ENCODE measurements at places on chromosomes 6 and 20.
A peak's percentile ranks its signal among the peaks of the same experiment; 100 is the strongest.

DNA sequence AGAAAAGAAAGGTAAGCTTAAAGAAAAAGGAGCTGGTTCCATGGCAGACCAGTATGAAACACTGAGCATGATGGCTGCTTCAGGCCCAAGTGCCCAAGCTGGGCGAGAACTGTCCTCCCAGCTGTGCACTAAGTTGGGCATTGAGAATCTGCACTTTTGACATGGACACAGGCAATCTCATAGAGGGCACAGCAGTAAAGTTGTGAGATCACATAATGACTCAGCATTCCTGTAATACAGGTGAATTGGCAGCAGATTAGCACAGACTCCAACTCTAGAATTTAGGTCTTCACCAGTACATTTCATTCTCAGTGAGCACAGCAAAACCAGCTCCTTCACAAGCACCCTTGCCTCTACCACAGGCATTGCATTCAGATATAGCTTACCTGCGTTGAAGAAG is 343.4 kb downstream of the PKHD1 start:
- no peak for DNase-seq
- no peak overlapping the region for H3K4me3 ChIP-seq
- H3K4me1 ChIP-seq = no peaks in the 10 kb centered on the region
- no peaks in the 10 kb centered on the region for H3K36me3 ChIP-seq
- H3K27me3 ChIP-seq = no peaks in the 10 kb centered on the region

- H3K36me3 ChIP-seq = no peaks in the 10 kb centered on the region
- no peak overlapping the region for H3K4me3 ChIP-seq
Measured at GRCh38 chr20:33251496-33251895, 15.7 kb downstream of the BPIFA1 start.

DNA sequence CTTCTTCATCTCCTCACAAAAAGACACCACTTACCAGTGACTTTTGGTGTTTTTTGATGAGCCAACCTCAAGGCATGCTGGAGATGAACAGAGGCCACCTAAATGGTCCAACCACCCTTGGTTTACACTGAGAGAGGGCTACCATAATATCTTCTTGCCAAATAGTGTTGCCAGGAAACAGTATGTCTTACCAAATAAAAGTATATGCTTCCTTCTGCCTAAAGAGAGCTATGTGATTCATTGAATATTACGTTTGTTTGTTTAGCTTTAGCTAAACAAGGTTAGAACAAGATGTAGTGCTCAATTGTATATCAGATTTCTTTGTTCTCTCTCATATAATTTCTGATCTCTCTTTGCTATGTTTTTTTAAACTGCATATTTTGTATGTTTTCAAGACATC is 40.6 kb upstream of the BMP6 start:
- H3K4me3 ChIP-seq = no peak overlapping the region
- DNase-seq = no peak
- no peak overlapping the region for H3K27ac ChIP-seq
- no peaks in the 10 kb centered on the region for H3K36me3 ChIP-seq
- H3K27me3 ChIP-seq = no peaks in the 10 kb centered on the region
- H3K4me1 ChIP-seq = no peaks in the 10 kb centered on the region

DNA sequence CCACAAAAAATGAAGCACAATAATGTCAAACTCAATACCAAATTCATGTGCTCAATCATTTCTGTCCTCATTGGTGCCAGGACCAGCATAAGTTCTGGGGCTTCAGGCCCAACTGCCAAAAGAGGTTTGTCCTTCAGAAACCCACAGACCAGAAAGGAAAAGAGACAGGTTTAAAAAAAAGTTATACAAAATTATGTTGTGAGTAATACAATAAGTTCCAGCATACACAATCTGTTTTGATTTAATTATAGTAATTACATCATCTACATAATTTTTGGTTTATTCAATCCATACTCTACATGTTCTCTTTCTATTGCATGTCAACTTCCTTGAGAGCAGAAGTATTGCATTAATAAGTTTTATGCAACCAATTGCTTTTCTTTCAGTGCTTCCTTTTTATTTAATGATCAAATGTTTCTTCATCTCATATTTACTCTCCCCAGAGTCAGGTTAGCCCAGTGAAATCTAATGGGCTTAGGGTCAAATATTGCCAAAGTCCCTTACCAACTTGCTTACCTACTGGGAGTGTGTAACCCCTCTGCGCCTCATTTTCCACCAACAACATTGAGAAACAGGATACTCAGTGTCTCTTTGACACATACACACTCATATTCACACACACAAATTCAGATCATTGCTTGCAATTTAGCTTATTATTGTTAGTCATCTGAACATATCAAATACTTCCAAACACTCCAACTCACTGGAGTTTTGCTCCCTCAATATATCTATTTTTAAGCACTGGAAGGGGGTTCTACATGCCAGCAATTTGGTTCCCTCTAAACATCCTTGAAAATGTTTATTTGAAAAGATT is 424.4 kb upstream of the MARCKS start:
- no peaks in the 10 kb centered on the region for H3K36me3 ChIP-seq
- no peak overlapping the region for H3K27ac ChIP-seq
- H3K4me1 ChIP-seq = no peaks in the 10 kb centered on the region
- H3K27me3 ChIP-seq = no peaks in the 10 kb centered on the region
- no peak overlapping the region for H3K4me3 ChIP-seq
- DNase-seq = no peak

DNA sequence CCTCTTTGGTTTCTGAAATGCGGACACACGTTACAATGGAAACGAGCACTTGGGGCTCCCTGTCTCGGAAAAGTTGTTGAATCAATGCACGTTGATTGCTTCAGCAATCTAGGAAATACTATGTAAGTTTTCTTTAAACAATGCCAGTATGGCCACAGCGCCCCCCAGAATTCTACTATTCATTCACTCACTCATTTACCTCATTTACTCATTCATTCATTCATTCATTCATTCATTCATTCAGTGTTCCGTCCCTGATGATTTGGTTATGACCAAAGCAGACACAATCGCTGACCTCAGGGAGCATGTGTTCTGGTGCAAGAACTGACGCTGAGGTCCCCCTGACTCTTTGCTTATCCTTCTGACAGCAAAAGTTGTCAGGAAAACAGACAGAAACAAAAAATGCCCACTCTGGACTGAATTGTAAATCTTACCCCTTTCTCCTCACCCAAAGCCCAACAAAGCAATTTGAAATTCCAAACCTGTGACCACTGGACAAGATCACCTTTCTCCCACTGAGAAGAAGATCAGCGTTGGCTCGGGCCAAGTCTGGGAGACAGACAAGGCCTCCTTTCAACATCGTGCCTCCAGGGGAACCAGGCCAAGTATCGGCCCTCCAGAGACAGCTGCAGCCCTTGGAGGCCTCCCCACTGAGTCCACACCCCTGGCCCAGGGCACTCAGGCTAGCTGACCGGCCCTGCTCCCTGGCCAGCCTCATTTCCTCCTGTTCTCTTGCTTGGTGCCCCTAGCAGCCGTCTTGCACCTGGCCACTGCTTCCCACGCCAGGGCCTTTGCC is 15.0 kb upstream of the PMEPA1 start:
- H3K36me3 ChIP-seq = no peaks in the 10 kb centered on the region
- H3K4me3 ChIP-seq = no peak overlapping the region
- no peak for DNase-seq
- peaks cover 24% of the 10 kb centered on the region for H3K27me3 ChIP-seq
- no peaks in the 10 kb centered on the region for H3K4me1 ChIP-seq

DNA sequence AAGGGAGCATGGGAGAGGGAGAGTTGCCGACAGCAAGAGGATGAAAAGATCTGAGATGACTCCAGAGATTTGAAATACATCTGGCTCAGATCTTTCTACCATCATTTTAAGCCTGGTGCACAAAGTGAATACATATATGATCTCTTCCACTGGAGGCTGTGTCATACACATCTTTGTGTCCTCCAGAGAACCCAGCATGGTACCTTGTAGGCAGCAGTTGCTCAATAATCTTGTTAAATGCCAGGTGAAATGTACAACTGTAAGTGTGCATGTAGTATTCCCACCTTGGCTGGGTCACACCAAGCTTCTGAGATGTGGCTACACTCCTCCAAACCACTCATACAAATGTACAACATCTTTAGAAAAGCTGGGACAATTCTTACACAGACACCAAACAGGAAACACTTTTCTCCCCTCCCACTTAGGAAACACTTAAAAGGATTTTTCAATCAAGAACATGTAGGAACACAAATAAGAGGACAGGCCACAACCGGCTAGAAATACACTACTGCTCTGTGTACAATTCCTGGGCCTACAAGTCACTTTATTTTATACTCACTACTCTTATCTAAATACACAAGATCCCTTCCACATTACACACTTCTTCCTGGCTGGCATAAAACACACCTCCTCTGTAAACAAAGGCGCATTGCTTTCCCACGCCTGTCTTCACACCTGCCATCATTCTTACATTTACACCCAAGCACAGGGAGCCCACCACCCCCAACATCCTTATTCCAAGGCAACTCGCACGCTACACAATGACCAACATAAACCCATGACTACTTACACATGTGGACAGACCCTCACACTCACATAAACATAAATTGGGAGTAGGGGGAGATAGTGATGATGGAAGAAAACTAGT is 3.8 kb upstream of the IER3 start:
- H3K36me3 ChIP-seq = no peaks in the 10 kb centered on the region
- no peak overlapping the region for H3K4me3 ChIP-seq
- H3K27me3 ChIP-seq = no peaks in the 10 kb centered on the region
- H3K27ac ChIP-seq = no peak overlapping the region
- H3K4me1 ChIP-seq = peaks cover 5% of the 10 kb centered on the region

GRCh38 chr6:64330694-64331307 is 695.2 kb downstream of the PHF3 start:
- H3K36me3 ChIP-seq = no peaks in the 10 kb centered on the region
- no peak overlapping the region for H3K4me3 ChIP-seq
- no peaks in the 10 kb centered on the region for H3K27me3 ChIP-seq
- H3K27ac ChIP-seq = no peak overlapping the region
- no peaks in the 10 kb centered on the region for H3K4me1 ChIP-seq
- peak; percentile 3 for DNase-seq

GRCh38 chr20:17227669-17228623 is 1.1 kb downstream of the PCSK2 start:
- no peak overlapping the region for H3K27ac ChIP-seq
- H3K27me3 ChIP-seq = peaks cover 10% of the 10 kb centered on the region
- no peaks in the 10 kb centered on the region for H3K4me1 ChIP-seq

- H3K4me1 ChIP-seq = no peaks in the 10 kb centered on the region
- H3K36me3 ChIP-seq = peaks cover 4% of the 10 kb centered on the region
Measured at GRCh38 chr20:3371754-3372153, 35.7 kb downstream of the DNAAF9 start.

DNA sequence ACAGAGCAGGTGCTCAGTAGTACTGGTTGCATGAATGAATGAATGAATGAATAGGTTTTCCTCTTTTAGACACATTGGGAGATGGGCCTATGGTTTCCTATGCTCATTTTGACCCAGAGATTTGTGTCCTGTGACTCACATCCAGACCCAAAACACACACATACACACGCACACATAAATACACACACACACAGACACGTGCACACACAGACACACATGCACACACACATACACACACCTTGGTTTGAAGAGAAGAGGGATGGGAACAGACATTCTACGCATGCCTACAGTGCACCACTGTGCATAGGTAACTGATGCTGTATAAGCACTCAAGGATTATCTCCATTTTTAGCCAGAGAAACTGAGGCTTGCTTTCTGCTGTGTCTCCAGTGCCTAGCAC is 4.1 kb downstream of the JPH2 start:
- H3K27ac ChIP-seq = no peak overlapping the region
- H3K36me3 ChIP-seq = no peaks in the 10 kb centered on the region
- H3K4me1 ChIP-seq = peaks cover 14% of the 10 kb centered on the region
- DNase-seq = no peak

- H3K36me3 ChIP-seq = no peaks in the 10 kb centered on the region
- no peak overlapping the region for H3K4me3 ChIP-seq
- H3K27ac ChIP-seq = no peak overlapping the region
- H3K27me3 ChIP-seq = peaks cover 5% of the 10 kb centered on the region
- peak; percentile 51 for DNase-seq
Measured at GRCh38 chr6:35552285-35552917, 39.7 kb upstream of the TULP1 start.

- peaks cover 41% of the 10 kb centered on the region for H3K36me3 ChIP-seq
- no peak for DNase-seq
Measured at GRCh38 chr20:17635332-17636244, 46.5 kb downstream of the RRBP1 start.

DNA sequence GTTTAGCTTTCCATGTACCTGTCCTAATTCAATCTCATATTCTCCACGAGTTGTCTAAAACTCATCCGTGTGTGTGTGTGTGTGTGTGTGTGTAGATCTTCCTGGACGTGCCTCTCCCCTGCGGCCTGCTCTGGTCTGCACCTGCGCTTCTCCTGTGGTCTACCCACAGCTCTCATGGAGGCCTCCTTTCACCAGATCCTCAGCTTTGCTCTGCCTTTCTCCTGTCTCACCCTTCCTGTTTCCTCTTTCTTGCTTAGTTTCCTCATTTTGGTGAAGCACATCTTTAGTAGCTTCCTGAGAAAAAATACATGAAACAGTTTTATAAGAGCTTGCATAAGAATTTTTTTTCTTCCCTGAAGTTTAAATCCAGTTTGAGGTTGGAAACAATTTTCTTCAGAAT is 18.1 kb downstream of the SLX4IP start:
- no peak overlapping the region for H3K4me3 ChIP-seq
- H3K27ac ChIP-seq = peak overlapping the region; percentile 52
- no peaks in the 10 kb centered on the region for H3K36me3 ChIP-seq
- peaks cover 13% of the 10 kb centered on the region for H3K4me1 ChIP-seq

GRCh38 chr6:7996538-7997111 is 67.6 kb downstream of the BLOC1S5 start:
- H3K27ac ChIP-seq = no peak overlapping the region
- H3K36me3 ChIP-seq = no peaks in the 10 kb centered on the region
- peaks cover 15% of the 10 kb centered on the region for H3K4me1 ChIP-seq
- no peak overlapping the region for H3K4me3 ChIP-seq
- H3K27me3 ChIP-seq = no peaks in the 10 kb centered on the region
- DNase-seq = no peak

- peaks cover under 1% of the 10 kb centered on the region for H3K36me3 ChIP-seq
- H3K4me1 ChIP-seq = peaks cover 89% of the 10 kb centered on the region
- H3K27me3 ChIP-seq = no peaks in the 10 kb centered on the region
- DNase-seq = peak; percentile 68
Measured at GRCh38 chr6:150683320-150683719, 83.6 kb downstream of the PLEKHG1 start.

DNA sequence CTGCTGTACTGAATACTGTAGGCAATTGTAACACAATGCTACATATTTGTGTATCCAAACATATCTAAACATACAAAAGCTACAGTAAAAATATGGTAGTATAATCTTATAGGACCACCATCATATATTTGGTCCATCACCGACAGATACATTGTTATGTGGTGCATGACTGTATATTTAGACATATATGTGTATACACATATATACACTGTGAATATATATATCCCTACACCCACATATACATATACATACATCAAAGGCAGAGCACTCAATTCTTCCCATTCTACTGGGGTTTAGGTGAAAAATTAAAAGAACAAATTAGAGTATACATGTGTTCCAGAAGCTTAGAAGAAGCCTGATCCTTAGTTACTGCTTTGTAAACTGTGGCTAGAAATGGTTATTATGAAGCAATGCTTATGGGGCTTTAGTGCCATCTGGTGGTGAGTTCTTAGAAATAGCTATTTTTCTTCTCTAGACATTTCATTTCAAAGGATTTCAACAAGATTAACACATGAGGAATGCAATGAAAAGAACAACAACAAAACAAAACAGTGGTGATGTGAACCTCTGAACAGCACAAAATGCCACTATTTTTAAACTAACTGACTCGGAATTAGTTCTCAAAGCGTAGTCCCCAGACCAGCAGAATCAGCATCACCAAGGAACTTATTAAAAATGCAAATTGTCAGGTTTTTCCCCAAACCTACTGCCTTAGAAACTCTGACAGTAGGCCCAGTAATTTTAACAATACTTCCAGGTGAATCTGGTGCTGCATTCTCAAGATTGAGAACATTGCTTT is 38.0 kb downstream of the PKHD1 start:
- no peaks in the 10 kb centered on the region for H3K36me3 ChIP-seq
- H3K27ac ChIP-seq = no peak overlapping the region
- H3K4me1 ChIP-seq = no peaks in the 10 kb centered on the region
- DNase-seq = peak; percentile 45
- no peaks in the 10 kb centered on the region for H3K27me3 ChIP-seq
